ENCODE measurements at places on chromosomes 3 and 15.

- no peak for DNase-seq
These were observed 37.3 kb downstream of the NR2C2 start for GRCh38 chr3:14984581-14985113.

DNA sequence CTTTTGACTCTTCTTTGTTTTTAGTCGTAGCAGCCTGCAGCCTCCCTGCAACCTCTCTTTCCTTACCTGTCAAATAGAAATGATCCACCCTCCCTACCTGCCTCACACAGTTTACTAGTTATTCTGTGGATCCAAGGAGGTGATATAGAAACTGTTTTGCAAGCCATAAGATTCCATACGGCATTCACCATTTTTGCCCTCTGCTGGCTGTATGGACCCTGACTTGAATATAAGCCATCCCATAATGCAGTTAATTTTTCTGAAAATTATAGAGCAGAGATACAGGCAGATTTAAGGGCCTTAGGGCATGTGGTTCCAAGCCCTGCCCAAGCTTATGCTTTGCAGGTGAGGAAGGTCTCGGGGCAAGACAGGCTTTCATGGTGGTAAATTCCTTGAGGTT, 63.8 kb downstream of the CPN2 start:
- DNase-seq, result no peak

- peak; percentile 67 for DNase-seq
These were observed 34.3 kb downstream of the CCR3 start for GRCh38 chr3:46276497-46277099.

- DNase-seq, result no peak
These were observed 38.4 kb downstream of the LARP6 start for GRCh38 chr15:70815604-70816003.

GRCh38 chr15:92885224-92886041, 14.7 kb upstream of the CHD2 start:
- DNase-seq, result peak; percentile 30

GRCh38 chr15:69523010-69524001, 70.7 kb downstream of the RPLP1 start:
- DNase-seq, result peak; percentile 59

GRCh38 chr3:64489361-64490044, 198.3 kb downstream of the ADAMTS9 start:
- DNase-seq, result no peak

- no peak for DNase-seq
These were observed 1064.9 kb downstream of the FHIT start for GRCh38 chr3:60186359-60186758.

DNA sequence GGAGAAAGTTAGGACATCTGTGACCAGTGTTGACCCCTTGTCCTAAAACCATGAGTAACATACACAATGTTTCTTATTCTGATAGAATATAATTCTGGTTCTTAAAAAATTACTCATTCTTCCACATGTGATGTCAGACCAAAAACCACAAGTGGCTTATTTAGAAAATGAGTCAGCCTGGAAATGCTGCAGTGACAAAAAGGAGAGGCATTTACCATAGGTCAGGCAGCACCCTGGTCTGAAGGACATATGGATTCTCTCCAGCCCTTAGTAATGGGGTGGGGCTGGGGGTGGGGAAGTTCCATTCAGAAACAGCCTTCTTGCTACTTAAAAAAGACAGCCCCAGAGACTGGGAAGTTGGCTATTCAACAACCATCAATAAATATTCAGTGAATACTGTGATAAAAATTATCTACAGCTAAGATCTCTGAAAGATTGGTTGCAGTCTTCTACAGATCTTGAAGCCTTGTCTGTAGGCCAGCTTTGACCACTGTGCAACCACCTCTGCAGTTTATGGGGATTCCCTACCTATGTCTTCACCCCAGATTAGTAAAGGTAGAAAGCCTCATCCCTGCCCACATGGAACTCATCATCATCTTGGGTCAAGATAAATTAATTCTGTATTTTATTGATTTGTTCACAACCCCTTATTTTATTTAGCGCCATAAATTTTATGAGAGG, 34.9 kb upstream of the TIMP4 start:
- DNase-seq, result peak; percentile 98

- DNase-seq, result no peak
These were observed 498.0 kb downstream of the MECOM start for GRCh38 chr3:169165196-169166158.

- DNase-seq, result no peak
These were observed 22.4 kb downstream of the CCDC12 start for GRCh38 chr3:46954178-46954577.

DNA sequence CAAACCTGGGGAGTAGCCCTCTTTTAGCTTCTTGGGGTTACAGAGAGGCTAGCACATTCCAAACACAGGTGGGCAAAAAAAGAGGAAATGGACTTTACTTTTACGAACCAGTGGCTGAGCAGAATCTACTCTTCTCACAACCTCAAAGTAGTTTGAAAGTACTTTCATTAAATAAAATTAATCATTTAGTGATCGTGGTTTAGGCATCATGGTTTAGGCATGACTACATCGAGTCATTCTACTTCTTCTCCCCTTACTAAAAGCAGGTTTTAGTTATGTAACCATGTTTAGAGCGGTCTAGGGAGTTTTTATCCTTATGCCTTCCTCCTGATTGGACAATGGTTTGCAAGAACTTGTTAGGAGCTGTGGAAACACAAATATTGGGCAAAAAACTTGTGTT, 2.5 kb upstream of the GREM1 start:
- no peak for DNase-seq

- DNase-seq, result peak; percentile 64
These were observed 16.5 kb upstream of the P2RY13 start for GRCh38 chr3:151345859-151346258.

DNA sequence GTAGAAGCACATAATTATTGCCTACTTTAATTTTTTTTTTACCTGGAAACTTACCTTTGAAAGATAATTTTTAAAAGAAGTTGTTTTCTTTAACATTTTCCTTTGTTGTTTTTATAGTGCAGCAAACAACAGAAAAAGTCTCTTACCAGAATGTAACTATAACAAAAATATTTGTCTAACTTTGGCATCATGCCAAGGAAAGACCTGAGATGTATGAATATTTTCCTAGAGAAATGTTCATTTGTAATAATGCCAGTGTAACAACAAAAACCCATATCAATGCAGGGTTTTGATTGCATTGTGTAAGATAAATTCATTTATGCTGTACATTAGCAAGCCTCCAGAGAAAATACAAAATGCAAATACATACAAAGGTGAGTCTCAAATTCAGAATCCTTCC, 775.7 kb downstream of the SI start:
- no peak for DNase-seq

DNA sequence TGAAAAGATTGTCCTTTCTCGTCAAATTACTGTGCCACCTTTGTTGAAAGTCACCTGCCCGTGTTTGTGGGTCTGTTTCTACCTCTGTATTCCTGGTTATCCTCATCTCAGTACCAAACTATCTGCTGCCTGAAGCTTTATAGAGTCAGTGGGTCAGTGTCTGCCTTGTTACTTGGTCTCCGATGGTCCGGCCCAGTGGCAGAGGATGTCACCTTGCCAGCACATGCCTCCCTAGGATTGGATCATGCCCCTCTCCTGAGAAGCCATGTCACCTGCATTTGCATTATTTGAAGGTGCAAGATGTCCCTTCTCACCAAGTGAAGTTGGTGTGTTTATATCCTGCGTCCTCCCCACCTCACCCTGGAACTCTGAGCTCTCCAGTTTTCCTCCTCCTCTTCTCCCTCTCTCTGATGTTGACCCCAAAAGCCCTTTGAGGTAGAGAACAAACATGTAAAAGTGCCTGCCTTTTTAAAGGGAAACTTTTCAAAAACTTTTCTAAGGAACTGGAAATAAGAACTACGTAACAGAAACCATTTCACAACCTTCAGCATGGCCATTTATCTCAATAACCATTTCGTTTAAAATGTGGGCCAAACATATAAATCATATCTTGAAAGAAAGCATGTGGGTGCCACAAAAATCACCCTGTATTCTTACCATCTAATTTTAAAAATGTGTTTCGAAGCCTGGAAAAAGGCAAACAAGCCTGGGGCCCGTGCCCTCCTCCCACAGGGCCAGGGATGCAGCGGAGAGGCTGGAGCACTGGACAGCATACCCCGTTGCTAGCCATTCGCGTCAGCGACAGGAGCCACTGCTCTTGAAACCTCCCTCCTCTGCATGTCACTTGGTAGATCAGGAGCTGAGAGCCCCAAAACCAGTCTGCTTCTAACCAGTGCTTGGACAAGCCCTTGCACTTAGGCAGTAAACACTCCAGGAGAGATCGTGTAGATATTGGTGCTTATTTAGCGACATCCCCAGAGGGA, 102.1 kb downstream of the VGLL4 start:
- peak; percentile 41 for DNase-seq

GRCh38 chr15:59738676-59739075, 49.6 kb upstream of the BNIP2 start:
- DNase-seq, result no peak

DNA sequence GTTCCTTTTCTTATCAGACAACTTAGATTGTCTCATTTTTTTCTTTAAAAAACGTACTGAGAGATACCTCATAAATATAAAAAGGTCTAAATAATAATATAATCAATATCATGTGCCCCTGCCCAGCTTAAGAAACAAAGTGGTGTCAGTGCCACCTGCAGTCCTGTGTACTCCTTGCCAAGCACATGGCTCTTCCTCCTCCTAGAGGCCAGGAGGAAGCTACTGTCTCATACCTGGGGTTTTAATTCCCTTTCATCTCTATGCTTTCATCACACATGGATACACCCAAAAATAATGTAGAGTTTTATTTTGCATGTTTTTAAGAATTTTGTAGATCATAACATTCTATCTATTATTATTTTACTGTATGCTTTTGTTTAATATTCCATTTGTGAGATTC, 98.6 kb upstream of the C15orf61 start:
- no peak for DNase-seq

GRCh38 chr3:47377186-47377585, 3.6 kb upstream of the PTPN23 start:
- peak; percentile 56 for DNase-seq

DNA sequence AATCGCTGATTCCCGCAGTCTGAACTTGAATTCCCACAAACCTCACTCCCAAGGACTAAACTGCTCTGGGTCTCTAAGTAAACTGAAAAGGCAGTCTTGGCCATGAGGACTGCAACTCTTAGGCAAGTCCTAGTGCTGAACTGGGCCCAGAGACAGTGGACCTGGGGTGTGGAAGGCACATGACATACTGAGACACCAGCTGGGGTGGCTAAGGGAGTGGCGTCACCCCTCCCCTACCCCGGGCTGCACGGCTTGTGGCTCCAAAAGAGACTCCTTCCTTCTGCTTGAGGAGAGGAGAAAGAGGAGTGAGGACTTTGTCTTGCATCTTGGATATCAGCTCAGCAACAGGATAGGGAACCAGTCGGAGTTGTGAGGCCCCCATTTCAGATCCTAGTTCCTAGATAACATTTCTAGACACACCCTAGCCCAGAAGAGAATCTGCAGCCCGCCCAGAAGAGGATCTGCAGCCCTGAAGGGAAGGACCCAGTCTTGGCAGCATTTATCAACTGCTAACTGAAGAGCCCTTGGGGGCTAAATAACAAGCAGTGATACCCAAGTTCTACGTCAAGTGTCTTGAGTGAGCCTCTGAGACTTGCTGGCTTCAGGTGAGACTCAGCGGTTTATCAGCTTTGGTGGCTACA, 110.7 kb upstream of the C3orf80 start:
- DNase-seq, result no peak

GRCh38 chr3:45123030-45123429, 23.1 kb downstream of the CDCP1 start:
- DNase-seq, result peak; percentile 85

DNA sequence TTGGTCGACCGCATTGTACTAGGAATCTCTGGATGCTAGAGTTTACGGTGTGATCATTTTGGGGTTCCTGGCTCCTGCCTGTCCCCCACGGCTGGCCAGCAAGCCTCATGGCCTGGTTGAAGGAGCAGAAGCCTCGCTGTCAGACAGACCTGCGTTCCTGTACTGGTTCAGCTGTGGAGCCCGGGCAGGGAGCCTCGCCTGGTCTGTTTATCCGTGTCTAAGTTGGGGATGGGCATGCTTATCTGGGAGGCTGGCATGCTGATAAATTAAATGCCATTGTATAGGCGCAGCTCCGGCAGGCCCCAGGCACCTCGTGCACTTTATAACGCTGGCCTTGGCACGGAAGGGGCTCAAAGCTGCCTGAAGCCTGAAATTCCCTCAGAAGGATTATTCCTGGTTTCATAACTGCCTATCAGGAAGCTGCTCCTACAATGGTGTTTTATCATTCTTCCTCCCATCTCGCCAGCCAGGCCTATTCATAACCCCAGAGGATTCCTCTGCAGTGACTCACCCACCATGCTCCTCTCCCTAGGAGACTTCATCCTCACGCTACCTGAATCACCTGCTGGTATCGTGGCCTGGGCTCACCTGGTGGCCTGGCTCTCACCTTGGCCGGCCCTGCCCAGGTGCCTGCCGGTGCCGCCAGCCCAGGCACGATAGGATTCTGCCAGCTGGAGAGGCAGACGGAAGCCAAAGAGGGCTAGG, 110.9 kb downstream of the ASB7 start:
- DNase-seq, result no peak

DNA sequence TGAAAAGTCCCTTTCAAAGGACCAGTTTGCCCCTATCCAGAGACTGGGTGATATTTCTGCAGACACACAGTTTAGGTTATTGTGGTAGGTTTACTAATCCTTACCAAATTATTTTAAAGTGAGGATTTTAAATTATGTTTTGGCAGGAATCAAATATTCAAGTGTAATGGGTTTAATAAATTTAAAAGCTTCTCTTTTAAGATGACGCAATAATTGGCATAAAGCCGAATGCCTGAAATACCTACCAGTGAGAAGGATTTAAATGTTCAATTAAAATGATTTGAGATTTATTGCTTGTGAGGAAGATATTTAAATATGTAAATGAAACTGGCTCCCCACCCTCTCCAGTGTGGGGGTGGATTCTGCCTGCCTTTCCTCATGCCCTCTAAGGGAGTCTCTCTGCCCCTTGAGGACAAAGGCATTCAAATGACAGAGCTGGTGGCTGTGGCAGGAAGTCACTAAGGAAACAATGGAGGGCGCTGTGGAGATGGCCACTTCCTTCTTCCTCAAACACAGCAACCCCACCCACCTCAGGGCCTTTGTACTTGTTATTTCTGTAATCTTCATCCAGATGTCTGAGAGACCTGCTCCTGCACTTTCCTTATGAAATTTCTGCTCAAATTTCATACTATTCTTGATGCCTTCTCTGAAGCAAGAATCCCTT, 131.7 kb downstream of the TNIK start:
- DNase-seq, result peak; percentile 59

DNA sequence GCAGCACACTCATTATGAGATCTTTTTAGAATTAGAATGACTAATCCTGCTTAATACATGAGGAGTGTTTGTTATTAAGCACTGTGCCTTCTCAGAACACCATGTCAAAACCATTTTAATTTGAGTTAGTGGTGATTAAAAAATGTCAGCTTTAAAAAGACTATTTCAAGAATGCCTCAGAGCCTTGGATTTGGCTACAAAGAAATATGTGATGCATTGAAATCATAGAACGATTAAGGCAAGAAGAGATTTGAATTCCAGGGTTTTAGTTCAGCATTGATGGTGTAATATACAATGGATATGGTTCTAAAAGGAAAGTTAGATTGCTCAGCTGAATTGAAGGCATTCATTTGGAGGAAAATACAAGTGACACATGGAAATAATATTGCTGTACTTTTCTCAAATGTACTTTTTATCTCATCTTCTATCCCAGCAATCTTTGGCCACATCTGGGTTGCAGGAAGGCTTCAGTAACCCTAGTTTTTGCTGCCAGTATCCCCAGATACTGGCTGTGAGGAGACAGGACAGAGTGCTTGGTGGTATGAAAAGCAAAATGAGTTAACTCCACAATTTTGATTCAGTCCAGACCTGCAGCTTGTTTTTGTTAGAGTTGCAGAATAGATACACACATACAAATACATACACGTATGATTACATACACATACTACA, 303.8 kb downstream of the CLSTN2 start:
- no peak for DNase-seq

Measured in inflammatory macrophage treated with lipopolysaccharide for 4 hours (primary cell).